ENCODE measurements at places on chromosomes 16 and 17.

DNA sequence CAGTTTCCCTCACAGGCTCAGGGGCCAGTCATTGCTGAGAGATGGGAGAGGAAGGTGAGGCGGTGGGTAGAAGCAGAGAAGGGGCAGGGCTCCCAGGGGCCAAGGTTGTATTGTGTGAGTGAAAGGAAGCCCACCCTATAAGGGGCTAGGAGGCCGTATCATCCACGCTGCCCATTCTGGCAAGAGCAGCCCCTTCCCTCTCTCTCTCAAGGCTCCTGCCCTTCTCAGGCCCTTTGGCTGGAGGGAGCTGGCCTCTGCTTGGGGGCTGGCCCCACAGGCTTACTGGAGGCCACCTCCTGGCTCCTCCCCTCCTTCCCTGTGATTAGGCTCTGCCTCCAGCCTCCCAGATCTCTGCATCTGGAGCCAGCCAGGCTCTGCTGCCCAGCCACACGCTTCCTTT lies 7.6 kb downstream of the TBKBP1 start:
- no peak for DNase-seq

- no peak for DNase-seq
Observed at GRCh38 chr17:49071106-49071505, 61.5 kb upstream of the B4GALNT2 start.

GRCh38 chr17:80116276-80116920 lies 15.0 kb downstream of the GAA start:
- DNase-seq: no peak

GRCh38 chr16:782766-783403 lies 5.3 kb downstream of the RPUSD1 start:
- DNase-seq: no peak

GRCh38 chr17:79622776-79623175 lies 11.9 kb upstream of the RBFOX3 start:
- peak; percentile 2 for DNase-seq

Data from activated gamma-delta T cell treated with Interleukin-2 at 50 U/mL for 16 hours (primary cell).